ENCODE measurements at places on chromosomes 12 and 14.

DNA sequence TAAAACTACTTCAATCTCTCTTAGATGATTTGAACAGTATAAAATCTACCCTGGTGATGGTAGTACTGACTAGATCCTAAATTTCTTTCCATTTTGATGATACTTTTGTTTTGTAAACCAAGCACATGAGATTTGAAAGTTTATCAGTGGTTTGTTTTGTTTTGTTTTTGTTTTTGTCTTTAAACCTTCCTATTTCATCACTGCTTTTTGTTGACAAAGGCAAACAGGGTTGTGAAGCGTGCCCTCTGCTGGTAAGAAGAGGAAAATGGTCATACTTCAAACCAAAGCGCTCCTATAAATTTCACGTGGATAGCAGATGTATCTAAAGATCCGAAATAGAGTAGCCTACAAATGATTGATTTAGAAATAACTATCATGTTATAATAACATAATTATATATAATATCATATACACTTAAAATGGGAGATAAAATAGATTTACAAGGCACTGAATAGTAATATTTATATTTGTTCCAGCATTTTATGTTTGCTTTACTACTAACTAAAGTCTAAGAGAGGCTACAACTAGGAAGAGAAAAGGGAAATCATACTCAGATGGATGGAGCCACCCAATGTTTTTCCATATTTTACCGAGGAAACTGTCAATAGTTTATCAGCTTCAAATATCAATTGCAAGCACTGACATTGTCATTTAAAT is 254.0 kb upstream of the USP15 start:
- no peak for DNase-seq

DNA sequence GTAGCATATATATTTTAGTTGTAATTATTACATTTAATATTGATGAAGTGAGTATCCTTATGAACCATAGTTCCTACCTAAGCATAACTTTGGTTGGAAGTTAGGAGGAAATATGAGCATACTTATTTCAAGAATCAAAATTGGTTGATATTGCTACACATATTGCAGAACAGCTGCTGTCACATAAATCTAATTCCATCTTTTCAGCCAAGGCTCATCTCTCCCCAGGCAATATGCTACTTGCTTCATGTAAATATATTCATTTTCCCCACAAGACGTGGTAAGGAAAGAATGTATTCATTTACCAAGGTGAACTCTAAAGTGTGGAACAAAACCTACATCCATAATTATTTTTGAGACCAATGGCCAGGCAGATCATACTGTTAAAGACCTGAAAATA is 62.5 kb upstream of the HIF1A start:
- no peak for DNase-seq

GRCh38 chr12:57618966-57619433 is 7.8 kb downstream of the ARHGEF25 start:
- DNase-seq = no peak

GRCh38 chr12:1171657-1172408 is 180.8 kb downstream of the ERC1 start:
- no peak for DNase-seq

GRCh38 chr12:130336723-130337487 is 782 bp upstream of the PIWIL1 start:
- no peak for DNase-seq

DNA sequence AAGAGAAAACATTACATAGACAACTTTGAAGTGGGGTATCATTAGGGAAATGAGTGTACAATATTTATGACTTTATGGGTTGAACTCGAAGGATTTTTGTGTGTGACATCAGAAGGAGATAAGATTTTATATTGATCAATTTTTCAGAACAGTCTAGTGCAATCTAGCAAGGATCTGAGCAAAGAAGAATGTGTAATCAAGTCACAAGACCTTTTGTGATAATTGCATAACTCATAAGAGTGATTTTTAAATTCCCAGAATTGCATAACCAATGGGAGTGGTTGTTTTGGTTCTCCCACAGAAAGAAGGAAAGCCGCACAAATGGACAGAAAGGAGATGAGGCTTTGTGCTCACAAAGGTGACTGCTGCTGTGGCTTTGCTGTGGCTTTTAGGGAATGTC is 441.8 kb upstream of the FLRT2 start:
- DNase-seq = no peak

DNA sequence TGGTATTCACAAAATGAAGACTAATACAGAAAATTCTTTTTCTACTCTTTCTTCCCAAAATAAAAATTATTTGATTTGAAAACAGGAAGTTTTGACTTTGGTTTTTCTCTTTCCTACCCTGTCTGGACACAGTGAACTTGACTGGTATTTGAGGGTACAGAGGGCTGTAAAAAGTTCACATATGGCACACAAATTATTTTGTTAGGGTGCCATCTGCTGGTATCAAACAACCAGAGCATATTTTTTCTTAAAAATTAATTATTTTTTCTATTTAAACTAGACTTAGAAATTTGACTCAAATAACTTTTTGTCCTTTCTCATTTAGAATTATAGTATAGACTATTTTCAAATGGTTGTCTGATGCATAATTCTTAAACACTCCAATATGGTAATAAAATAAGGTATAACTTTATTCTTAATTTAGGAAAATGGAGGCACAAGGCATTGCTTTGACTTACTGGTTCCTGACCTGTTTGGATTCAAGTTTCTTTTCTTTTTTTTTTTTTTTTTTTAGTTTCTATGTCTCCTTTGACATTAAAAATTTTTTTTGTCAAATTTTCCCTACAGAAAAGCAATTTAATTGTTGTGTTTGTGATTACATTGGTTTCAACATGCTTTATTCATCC is 390.6 kb downstream of the PRKD1 start:
- no peak for DNase-seq

- no peak for DNase-seq
Measured at GRCh38 chr14:93619176-93619793, 169.0 kb downstream of the PRIMA1 start.

DNA sequence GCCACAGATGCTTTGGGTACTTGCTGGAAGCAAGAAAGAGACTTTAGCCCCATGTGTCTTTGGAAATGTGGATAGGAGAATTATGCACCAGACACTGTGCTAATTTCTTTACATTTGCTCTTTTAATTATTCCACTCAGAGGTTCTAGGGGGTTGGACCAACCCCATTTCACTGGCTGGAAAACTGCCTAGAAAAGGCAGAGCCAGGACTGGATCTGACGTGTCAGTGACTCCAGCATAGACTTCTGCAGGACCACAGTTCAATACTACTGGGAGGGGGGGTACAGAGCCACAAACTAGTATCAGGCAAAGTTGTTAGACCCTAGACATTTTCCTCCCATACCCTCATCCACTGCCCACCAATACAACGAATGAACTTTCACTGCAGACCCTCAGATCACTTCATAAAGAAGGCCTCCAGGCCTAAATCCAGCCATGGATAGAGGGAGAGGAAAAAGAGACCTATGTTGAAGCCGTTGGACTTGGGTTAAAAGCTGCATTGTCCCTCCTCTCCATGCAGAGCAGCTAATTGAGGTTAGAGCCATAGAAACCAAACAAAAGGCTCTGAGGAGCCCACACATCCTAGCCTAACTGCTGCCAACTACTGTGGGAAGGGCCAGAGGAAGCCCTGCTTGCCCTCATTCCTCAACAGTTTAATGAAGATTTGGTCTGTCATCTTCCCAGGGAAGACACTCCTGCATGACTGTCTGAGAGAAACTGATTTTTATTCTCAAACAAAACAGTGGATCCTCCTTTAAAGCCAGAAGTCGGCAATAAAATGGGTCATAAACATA is 68.7 kb downstream of the STON2 start:
- no peak for DNase-seq

DNA sequence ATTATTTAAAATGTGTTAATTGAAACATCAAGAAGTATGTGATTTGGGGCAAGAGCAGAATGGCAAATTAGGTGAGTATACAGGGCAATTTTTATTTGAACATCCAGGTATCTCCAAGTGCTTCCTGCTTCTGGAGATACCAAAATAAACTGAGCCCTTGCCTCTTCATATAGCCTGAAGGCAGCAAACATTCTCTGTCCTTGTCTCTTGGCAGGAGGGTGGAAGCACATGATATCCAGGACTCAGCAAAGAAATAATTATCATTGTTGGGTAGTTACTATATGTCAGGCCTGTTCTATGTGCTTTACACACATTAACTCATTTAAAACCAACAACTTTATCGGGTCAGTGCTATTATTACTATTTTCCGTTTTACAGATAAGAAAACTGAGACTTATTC is 12.5 kb downstream of the LIN7A start:
- DNase-seq = no peak

GRCh38 chr12:82375201-82375600 is 16.9 kb downstream of the METTL25 start:
- DNase-seq = no peak

- no peak for DNase-seq
Measured at GRCh38 chr12:111193977-111194702, 174.8 kb downstream of the PHETA1 start.

All from RWPE2 (cell line).